ENCODE measurements at places on chromosomes 4 and X.

- no peak for DNase-seq
Observed at GRCh38 chrX:18288716-18289115, 65.8 kb downstream of the SCML2 start.

DNA sequence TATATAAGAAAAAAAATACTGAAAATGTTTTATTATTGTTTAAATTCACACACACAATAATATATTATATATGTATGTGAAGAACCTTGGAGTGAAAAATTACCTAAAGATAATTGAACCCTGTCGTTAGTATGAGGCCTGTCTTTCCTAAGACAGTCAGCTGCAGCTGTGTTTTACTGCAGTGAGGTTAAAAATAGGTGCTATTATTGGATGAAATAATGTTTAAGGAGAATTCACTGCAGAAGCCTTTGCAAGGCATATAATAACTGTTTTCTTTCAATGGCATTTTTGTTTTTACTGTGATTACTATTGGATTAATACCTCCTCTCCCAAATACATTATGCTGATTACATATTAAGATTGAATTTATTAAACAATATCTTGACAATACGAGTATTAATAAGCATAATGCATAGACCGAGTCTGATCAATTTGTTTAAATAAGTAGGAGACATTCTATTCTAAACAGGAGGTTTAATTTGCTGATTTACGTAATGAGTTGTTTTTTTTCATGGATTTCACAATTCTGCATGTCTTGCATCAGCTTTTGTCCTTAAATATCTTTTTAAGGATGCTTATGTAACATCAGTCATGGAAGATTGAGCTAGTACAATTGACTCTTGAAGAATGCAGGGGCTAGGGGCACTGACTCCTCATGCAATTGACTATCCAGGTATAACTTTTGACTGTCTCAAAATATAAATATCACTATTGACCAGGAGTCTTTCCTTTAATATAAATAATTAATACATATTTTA lies 1181.1 kb upstream of the PCDH7 start:
- DNase-seq, result no peak

- DNase-seq, result no peak
Observed at GRCh38 chr4:128540122-128540521, 252.5 kb upstream of the PGRMC2 start.

DNA sequence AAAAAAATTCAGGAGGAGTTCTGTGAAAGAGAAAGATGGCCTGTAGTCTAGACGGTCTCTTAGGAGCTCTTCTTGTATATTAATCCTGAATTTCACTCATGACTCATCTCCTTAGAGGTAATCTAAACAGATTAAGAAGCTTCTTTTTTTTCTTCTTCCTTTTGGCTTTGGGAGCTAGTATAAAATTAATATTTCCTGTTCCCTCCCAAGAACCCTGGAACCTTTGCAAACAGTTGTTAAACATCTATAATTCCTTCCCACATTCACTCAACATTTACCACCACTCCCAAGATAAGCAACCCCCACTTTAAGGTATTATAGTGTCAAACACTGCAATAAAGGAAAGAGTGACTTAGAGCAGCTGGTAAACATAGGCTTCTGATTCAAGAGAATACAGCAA lies 146.4 kb upstream of the EDNRA start:
- DNase-seq, result no peak

DNA sequence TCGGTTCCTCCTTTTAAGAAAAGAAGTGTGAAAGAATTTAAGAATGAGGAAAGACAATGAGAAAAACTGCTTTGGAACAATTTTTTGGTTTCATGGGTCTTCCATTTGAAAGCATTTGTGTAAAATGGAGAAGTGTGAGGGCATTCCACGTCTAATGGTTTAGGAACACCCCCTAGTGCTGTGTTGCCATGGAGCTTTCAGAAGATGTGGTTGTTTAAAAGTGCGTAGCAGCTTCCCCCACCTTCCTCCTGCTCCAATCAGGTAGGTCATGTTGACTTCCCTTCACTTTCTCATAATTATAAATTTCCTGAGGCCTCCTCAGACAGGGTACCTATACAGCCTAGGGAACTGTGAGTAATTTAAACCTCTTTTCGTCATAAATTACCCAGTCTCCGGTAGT lies 50.0 kb downstream of the UGT2B10 start:
- DNase-seq, result no peak

GRCh38 chrX:56995271-56995994 lies at the start of gene SPIN3:
SPIN3 (minus strand) TSS chrX:56995541; CDS start chrX:56994947, 594 bp downstream.
- peak; percentile 79 for DNase-seq

DNA sequence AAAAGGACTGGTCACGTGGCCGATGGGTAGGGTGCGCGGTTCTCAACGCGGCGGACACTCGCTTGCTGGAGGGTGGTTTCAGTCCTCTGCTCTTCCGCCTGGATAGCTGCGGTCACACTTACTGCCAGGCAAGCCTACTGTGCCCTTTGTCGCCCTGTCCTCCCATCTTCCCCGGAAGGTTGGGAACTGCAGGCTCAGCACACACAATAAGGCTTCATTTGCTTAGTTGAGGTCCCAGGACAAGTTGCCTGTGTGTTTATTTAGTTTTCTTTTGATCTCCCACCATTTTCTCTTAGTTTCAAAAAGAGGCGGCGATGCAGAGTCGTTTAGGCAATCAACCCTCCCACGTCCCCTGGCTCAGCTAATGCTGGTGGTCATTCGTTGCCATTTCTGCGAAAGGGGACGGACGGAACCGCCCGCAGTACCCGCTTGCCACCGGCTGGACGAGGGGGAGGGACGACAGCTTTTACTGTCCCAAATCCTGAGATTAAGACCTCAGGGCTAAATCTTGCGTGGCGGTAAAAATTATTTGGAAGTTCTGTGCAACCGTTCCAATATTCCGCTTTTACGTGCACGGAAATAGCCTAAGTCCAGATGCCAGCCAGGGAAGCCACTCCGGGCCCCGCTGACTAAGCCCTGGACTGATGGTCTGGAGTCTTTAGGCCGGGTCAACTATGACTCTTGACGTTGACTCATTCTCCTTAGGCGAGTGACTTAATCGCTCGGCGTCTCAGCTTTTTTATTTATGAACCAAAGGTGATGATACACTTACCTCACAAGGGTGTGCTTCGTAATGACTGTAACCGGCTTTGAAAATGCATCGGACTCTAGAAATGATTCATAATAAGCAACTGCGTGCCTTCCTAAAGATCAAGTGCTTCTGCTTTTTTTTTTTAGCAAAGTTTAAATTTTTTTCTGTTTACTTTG lies 671 bp upstream of the EIF4E start:
- peak; percentile 69 for DNase-seq

DNA sequence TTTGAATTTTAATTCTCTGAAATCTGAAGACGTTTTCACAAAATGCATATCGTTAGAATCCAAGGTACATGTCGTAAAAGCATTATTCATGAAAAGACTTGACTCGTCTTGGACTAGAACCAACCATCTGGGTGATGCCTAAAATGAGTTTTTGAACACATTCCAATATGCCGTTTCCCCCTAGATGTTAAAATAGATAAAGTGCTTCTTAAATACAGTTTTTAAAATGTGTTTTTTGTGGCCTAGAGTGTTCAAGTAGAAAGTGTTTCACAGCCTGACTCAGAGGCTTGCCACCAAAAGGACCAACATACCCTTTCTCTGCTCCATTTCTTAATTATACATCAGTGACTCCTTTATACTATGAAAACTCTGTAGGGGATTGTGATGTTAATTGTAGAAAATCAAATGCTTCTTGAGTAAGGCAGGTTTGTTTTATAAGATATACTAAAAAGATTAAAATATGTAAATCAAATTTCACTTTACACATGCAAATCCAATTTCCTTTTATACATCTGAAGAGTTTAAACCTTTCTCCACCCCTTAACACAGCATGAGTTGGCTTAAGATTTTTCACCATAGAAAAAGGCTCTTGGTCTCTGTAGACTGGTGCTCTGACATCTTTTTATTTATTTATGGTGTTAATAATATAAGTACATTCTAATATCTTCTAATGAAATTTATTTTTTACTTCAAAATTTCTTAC lies 48.4 kb downstream of the PRKG2 start:
- DNase-seq, result no peak

DNA sequence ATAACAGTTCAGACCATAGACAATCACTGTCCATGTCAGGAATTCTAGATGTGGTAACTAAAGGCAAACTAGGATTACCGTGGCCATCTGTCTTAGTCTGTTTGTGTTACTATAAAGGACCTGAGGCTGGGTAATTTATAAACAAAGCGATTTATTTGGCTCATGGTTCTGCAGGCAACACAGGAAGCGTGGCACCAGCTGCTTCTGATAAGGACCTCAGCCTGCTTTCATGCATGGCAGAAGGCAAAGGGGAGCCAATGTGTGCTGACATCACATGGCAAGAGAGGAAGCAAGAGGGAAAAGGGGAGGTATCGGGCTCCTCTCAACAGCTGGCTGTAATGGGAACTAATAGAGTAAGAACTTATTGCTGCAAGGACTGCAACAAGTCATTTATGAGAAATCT lies 376.7 kb downstream of the GPM6A start:
- DNase-seq, result no peak

- no peak for DNase-seq
Observed at GRCh38 chr4:67048530-67048929, 496.8 kb downstream of the CENPC start.

DNA sequence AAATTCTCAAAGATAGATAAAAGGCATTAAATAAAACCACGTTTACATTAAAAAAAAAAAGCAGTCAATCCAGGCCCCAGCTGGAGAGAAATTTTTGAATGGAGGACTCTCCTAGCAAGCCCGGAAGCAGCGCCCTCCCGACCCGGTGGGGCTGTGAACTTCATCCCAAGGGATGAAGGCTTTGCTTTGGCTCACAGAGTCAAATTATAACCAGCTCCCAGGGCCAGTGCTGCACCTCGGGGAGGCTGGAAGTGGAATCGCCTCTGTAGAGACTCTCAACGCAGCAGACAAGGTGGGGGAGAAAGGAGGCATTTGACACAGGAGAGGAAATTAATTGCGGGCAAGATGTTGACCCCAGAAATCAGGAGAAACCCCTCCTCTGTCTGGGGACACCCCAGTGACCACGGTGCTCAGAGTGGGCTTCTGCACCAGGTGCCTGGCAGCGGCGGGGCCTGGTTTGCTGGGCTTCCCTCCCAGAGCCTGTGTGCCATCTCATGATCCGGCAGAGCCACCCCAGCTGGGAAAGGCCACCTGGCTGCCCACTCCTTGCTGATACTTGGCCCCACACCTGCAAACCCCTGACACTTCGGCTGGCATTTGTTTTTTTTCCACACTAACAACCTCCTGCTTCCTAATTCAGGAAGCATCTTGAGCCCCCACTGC lies 71.7 kb downstream of the ABLIM2 start:
- DNase-seq, result no peak

- DNase-seq, result peak; percentile 23
Observed at GRCh38 chr4:111943796-111944203, 201.5 kb upstream of the FAM241A start.

- no peak for DNase-seq
Observed at GRCh38 chr4:13182133-13182532, 302.0 kb downstream of the RAB28 start.

GRCh38 chrX:86910602-86911311 lies 606.8 kb upstream of the KLHL4 start:
- no peak for DNase-seq

DNA sequence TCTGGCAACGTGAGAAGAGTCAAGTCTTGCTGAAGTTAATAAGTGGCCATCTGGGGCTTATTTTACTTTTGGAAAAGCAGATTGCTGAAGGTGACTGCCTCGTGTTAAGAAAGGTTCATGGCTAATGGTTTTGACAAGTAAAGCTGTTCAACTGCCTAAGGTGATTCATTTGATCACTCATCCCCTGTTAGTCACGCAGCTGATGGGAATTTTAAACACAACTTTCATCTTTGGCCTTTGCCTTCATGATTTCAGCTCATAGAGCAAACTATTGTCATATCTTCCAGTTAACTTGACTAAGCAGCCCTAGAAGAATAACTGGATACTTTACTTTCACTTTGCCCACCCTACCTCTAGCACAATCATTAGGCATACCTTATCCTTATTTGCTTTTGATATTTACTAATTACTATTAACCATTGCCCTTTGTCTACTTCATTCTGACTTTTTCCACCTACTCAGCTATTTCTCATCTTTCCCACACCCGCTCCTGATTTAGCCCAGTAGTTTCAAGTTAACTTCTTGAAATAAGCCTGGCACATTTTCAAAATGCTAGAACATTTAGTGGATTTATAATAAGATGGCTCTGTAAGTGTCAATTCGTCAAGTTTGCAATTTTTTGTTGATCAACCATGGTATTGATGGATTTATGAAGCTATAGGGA lies 170.6 kb upstream of the S100G start:
- no peak for DNase-seq

DNA sequence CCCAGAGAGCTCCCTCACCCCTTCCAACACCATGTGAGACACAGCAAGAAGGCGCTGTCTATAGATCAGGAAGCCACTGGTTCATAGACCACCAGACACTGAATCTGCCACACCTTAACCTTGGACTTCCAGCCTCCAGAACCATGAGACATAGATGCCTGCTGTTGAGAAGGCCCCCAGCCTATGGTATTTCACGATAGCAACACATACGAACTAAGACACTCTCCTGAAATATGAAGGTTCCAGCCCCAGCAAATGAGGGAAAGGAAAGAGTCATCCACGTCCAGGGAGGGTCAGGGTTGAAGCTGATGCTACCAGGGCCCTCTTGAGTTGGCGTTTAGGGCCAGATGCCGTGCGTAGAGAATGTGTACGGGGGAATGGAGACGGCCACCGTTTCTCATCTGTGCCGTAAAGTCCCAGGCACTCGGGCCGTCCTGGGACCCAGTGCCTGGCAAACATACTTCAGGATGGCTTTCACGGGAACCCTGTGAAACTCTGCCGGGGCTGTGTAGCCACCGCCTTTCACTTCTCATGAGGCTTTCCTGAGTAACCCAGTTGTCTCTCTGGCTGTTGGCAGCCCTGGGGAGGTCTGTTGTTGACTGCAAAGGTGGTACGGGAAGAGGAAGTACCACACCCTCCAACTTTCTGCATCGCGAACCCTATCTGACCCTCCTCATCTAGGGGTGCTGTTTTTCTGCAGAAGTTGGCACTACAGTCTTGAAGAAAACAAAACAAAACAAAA lies 17.7 kb upstream of the P2RY8 start:
- peak; percentile 43 for DNase-seq

GRCh38 chrX:44343412-44344141 lies at the start of gene EFHC2:
EFHC2 (minus strand) TSS chrX:44343672; CDS start chrX:44343588, 84 bp downstream.
- DNase-seq, result peak; percentile 56

- no peak for DNase-seq
Observed at GRCh38 chrX:87895421-87895820, 377.8 kb downstream of the KLHL4 start.

GRCh38 chr4:138235419-138235952 lies 6.7 kb downstream of the SLC7A11 start:
- no peak for DNase-seq

Data from stimulated activated CD8-positive, alpha-beta memory T cell treated with anti-CD3 and anti-CD28 coated beads, Interleukin-4, amount 100 ng/mL, for 48 hours (primary cell).